ENCODE measurements at places on chromosomes 2 and 18.

- no peak for DNase-seq
These were observed 7.5 kb upstream of the RNF144A start for GRCh38 chr2:6909431-6910385.

- no peak for DNase-seq
These were observed 4.8 kb upstream of the ZNF532 start for GRCh38 chr18:58859907-58860306.

DNA sequence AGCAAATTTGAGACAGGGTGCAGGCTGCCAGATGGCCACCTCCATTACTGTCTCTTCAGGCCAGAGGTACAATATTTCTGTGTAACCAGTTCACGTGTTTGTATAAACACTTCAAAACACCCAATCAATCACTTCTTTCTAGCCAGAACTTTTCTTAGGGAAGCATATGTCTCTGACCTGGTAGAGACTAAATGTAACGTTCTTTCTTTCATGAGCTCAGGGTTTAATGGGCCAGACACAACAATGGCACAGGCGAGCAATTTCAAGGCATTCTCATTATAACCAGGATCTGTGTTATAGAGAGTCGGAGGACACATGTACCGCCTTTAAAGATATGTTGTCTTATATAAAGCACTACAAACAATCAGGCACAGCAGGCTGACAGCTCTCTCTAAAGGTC, 1846.4 kb upstream of the PIK3C3 start:
- DNase-seq: no peak

DNA sequence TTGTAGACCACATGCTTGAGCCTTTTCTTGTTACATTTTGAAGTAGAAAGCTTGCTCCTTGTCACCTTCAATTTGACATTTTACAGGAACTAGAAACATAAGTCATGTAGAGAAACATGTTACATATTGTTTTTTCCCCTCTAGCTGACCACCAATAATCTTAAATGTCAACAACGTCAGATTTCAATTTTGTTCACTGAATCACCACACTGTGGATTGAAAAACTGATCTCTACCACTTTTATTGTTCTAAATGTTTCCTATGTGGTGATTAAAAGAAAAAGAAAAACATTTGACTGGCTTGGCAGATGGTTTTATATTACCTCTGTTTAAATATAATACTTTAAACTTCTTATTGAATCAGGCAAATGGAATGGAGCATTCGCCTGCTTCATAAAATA, 87.7 kb downstream of the DSEL start:
- DNase-seq: no peak

GRCh38 chr18:79680100-79680879, 687 bp downstream of the CTDP1 start:
- DNase-seq: peak; percentile 67

DNA sequence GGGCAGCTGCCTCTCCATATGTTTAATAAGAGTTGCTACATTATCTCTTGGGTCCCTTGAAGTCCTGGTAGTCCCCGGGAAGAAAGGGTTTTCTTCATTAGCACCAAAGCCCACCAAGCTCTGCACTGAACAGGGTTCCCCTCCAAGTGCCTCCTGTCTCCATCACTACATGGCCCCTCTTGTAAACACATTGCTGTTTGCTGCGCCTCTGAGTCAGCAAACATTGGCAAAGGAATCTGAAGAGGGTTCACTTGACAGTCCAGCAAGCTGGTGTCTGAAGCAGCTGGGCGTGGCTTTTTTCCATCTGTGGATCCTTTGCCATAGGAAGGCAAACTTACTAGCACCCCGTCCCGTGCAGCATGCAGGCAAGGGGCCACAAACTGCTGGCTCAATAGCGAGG, 82.8 kb downstream of the TEX51 start:
- no peak for DNase-seq

DNA sequence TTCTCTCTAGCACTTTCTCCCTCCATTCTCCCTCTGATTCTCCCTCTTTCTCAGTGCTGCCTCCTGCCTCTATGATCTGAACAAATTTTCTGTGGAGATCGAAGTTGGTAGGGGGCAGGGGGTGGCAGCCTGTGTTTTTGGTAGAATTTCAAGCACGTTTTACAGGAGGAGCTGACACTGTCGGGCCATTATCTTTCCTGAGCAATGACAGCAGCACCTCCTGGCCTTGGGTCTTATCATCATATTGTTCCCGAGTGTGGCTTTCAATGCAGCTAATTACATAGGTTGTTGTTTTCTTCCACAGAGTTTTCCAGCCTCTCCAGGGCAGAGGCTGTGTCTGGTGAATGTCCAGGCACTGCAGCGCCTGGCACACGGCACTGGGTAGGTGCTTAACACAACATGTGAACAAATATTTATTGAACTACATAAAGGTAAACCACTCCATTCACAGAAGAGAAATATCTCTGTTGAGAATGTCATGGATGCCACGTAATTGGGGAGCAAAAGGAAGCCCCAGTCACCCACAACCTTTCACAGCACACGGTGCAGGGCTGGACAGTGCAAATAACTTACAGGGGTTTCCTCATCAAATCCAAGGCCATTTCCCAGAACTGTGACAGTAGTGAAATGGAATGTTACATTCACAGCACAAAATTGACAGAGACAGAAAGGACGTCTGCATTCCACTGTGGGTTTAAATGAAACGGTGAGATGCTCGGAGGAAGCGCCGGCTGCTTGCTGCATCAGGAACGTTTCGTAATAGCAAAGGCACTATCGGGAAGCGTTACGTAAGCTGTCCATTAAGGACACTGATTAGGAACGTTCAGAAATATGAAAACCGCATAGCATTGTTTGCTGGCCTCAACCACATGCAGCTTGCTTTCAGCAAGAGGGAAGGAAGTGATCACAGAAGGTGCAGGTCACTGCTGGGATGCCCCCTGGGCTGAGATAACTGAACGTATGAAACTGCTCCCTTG, 6.5 kb upstream of the KCNG2 start:
- peak; percentile 74 for DNase-seq

GRCh38 chr2:65103013-65103715, 26.7 kb downstream of the RAB1A start:
- DNase-seq: no peak

GRCh38 chr2:10930721-10931516, 19.2 kb downstream of the KCNF1 start:
- DNase-seq: no peak

DNA sequence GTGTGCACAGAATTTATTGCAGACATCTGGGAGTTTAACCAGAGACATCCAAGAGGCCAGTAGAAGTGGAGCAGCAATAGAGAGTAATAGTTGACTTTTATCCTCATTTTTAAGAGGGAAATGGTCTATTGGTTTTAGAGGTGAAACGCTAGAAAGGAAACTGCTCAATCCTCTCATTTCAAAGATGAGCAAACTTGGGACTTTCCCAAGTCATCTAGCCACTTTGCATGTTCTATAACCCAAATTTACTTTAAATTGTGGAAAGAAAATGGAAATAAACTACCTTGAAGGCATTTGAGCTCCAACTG, 601.7 kb downstream of the ARHGAP15 start:
- peak; percentile 89 for DNase-seq

DNA sequence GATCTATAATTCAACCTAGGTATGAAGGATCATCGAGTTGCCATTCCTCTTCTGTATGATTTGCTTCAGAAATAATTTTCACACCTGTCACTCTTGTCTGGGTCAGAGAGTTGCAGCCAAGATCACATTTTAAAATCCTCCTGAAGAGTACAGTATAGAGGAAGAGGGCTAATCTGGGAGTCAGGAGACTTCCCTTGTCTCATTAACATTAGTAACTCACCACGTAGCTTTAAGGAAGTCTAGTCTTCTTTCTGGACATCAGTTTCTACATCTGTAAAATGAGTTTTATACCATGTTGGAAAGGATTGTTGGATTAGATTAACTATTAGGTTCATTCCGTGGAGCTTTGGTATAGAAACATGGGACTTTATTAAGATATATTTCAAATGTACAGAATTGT, 109.4 kb downstream of the TDRD15 start:
- peak; percentile 42 for DNase-seq

DNA sequence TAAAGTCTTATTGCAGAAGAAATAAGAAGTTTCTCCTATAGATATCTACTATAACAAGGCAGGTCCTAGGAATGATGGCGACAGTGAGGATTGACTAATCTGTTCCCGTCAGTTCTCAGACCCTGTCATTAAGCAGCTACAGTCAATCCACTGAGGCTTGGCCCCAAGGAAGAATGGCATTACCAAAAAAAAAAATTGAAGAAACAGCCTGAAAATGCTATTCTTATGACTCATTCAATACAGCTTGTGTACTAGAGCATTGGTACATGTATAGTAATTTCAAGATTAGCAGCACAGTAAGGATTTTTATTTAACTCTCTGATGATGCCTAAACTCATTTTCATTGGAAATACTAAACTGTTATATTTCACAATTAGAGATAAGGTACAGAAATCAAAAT, 1096.1 kb upstream of the NXPH2 start:
- no peak for DNase-seq

DNA sequence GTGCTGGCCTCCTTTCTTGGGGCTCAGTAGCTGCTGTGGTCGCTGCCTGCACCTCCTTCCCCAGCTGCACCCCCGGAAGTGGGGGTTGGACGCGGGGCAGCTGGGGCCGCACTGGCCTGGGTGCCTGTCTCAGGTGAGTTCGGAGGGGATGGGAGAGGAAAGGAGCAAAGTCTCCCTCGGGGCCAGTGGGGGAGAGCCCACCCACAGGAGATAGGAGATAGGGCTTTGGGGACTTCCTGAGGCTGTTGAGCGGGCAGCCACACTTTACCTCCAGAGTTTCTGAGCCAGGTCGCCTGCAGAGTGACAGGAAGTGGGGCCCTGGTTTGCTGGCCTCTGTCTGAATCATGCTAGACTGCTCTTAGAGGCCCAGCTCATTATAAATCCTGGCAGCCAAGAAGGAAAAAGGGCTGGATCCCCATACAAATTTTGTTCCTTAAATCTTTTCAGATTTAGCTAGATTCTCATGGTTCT, 8.1 kb downstream of the MBP start:
- DNase-seq: no peak

GRCh38 chr18:2627821-2628276, 27.7 kb upstream of the SMCHD1 start:
- peak; percentile 83 for DNase-seq

- DNase-seq: no peak
These were observed 231.2 kb upstream of the LINC00305 start for GRCh38 chr18:64380117-64380516.

DNA sequence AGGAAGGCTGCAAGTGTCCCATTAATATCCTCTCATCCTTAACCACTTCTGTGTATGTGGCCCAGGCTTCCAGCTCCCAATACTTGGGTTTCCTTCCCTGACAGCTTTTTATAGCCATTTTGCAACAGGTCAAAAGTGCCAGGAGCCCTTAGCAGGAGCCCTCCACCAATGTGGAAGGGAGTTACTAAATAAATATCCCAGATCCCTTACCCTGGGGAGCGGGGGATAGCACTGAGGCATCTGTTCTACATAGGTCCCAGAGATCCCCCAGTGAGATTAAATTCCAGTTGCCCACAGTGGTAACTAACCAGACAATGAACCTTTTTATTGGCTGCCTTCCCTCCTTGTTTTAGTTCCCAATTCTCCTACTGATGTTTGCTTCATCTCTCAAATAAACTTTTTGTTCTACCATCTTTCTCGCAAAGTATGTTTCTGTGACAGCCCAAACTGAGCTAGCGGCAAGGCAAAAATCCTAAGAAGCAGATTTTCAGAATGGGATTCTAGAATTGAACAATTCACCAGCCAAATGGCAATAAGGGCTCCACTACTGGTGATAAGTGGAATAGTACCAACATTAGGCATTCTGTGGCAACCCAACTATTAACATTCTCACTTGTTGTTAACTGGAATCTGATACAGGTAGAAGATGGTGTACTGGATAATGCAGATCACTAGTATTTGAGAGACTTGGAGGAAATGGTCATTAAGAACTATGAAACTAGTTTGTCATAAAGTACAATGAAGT, 83.9 kb upstream of the MAPRE2 start:
- DNase-seq: no peak

DNA sequence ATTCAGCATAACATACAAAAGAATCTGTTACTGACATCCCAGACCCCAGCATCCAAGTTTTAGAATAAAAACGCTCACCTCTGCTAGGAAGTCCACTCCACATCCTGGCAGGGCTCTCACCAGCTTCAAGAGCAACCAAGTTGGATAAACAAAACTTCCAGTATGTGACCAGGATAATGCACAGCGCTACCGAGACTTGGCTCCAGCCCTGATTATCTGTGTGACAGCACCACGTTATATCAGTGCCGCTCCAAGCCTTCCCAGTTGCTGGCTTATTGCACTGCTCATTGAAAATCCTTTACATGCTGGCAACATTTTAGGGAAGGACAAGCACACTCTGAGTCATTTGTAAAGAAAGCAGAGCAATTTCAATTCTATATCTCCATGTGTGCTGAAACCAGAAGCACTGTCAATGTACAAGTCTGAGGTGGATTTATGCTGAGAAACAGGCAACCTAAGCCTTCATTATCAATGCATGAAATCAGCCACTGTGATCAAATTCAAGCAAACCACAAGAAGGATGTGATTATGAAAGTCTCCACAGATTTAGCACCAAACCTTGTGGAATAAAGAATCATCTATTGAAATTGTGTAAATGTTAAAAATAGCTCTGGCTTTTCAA, 115.7 kb downstream of the ZNF385B start:
- DNase-seq: no peak

GRCh38 chr2:71943238-71944182, 204.2 kb downstream of the CYP26B1 start:
- DNase-seq: peak; percentile 6

GRCh38 chr2:152542337-152542994, 174.8 kb downstream of the PRPF40A start:
- no peak for DNase-seq

DNA sequence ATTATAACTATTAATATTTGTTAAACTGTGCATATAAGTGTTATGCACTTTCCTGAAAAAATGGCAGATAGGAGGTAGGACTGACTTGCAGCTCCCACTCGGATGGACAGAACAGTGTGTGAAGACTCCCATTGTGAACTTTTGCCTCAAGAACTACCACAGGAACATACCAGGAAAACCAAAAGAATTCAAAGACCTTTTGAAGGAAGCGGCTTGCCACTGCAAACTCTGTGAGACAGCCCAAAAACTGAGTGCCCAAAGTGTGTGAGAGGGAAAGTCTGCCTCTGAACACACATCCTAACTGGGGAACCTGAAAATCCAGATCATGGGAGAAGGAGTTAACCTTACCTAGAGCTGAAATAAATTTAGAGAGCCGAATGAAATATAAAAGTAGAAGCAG, 171.0 kb downstream of the ZBTB7C start:
- DNase-seq: no peak
